ENCODE measurements at places on chromosomes 1 and 21.

DNA sequence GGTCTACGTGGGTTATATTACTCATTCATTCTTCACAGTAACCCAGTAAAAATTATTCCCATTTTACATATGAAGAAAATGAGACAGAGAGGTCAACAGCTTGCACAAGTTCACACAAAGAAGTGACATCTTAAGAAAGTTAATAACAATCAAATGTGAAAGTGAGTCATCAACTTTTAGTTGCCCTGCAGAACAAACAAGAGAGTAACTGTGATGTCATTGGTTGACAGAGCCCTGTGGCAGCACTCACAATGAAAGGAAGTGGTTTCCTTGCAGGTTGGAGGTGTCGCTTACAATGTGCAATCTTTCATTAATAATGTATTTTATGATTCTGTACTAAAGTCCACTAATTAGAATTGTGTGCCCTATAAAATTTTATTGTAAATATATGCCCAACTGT is 369.6 kb downstream of the RYR2 start:
- DNase-seq: no peak

GRCh38 chr1:178724728-178725465 is at the start of gene RALGPS2:
Gene RALGPS2, plus strand, starts transcription at chr1:178725244. Its CDS starts 51,521 bp downstream, at chr1:178776765.
- DNase-seq: peak; percentile 56

GRCh38 chr21:31397939-31398338 is 53.9 kb upstream of the TIAM1 start:
- DNase-seq: no peak

DNA sequence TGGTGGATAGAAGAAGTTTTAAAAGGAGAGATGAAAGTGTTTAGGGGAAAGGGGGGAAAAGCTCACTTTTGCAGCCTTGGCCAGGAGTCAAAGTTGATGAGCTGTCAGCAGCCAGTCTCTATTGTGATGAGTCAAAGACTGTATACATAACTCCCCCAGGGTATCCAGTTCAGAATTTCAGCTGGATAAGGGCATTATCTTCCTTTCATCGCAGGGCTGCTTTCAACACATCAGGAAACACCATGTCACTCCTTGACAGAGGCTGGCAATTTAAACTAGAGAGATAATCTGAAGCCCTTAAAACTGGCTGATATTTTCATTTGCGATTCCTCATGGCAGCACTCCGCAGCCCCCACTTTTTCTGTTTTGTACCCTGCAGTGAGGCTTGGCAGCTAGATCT is 328.5 kb downstream of the TBX15 start:
- DNase-seq: no peak

DNA sequence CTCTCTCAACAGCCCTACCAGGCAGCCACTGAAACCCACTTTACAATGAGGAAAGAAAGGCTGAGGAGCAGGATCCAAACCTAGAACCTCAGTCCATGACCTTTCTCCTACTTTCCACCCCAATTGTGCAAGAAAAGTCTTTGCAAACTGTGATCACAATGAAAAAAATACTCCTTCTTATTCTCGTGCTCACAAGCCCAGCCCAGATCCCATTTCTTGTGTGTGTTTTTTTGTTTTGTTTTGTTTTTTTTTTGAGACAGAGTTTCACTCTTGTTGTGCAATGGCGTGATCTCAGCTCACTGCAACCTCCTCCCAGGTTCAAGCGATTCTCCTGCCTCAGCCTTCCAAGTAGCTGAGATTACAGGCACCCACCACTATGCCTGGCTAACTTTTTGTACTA is 97.7 kb downstream of the CRYAA start:
- DNase-seq: no peak

DNA sequence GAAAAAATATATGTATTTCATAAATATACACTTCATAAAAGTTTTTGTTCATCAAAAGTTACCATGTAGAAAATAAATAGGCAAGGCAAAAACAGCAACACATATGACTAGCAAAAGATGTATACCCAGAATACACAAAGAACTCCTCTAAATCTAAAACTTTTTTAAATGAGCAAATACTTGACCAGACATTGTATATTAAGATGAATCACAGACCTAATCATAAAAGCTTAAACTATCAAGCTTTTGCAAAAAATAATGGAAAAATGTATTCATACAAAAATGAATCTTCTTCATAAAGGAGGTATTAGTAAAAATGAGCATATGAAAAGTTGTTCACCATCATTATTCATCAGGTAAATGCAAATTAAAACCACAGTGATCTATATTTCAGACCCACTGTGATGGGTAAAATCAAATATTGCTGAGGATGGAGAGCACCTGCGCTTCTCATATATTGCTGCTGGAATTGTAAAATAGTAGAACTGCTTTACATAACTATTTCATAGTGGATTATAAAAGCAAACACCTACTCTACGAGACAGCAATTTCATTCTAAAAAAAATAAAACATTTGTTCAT is 78.3 kb upstream of the RGS1 start:
- no peak for DNase-seq

- DNase-seq: no peak
These were observed 78.8 kb downstream of the PIK3CD start for GRCh38 chr1:9730096-9730901.

GRCh38 chr21:34693192-34693810 is 24.5 kb downstream of the CLIC6 start:
- no peak for DNase-seq

- DNase-seq: no peak
These were observed 470 bp upstream of the MTMR11 start for GRCh38 chr1:149936992-149937705.

Data from stimulated activated CD4-positive, alpha-beta T cell treated with anti-CD3 and anti-CD28 coated beads, Interleukin-15, amount 100 ng/mL, for 1 hour (primary cell).